IMR-90 (cell line): ENCODE measurements at places on chromosomes 3 and 15. TPM values are rescaled to one million over a fixed set of nuclear protein-coding genes. Genes with fewer than 3 reads are reported as not detected.

The GOLGA6B gene
- total RNA-seq = not detected in 2 replicates

DNA sequence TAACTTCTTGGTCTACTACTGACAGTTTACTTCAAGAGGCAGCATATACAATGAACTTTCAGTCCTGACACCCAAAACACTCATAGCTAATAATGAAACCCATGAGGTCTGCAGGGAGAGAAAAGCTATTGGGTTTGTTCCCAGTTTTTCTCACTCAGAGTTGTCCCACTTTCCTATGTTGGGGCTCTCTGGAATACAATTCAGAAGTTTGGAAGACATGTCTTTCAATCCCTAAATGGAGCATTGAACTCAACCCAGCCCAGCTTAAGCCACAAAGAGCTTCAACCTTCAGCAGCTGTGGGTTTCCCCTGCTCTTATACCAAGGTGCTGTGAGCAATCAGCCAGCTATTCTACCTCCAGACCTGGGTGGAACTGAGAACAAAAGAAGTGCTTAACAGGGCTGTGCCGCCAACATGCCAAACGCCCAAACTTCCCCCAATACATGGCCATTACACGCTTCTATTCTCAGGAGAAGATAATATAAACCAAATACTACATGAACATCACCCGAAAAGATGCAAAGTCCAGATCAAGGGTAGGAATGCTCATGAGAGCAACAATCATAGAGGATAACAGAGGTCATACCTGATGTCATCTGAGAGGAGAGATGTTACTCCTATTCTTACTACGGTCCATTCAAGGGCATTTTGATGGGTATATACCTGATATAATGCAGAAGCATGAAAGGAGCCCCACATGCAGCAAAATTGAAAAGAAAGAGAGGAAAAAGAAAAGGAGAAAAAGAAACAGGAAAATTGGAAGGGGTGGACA lies 131.2 kb upstream of the TGFBR2 start:
- no peak overlapping the region for H3K27ac ChIP-seq
- H3K4me3 ChIP-seq = no peak overlapping the region
- H3K27me3 ChIP-seq = no peaks in the 10 kb centered on the region
- H3K36me3 ChIP-seq = no peaks in the 10 kb centered on the region
- peaks cover 2% of the 10 kb centered on the region for H3K4me1 ChIP-seq
- no peak for DNase-seq

The ATR gene
- 28.0 and 36.7 TPM in 2 replicates for total RNA-seq

The STARD9 gene
- total RNA-seq = 3.1 and 3.2 TPM in 2 replicates

- no peak overlapping the region for H3K27ac ChIP-seq
- H3K4me3 ChIP-seq = no peak overlapping the region
- no peak for DNase-seq
Measured at GRCh38 chr3:181105646-181106045, 116.1 kb upstream of the DNAJC19 start.

GRCh38 chr3:29447946-29448627 lies 167.2 kb downstream of the RBMS3 start:
- H3K36me3 ChIP-seq = no peaks in the 10 kb centered on the region
- no peaks in the 10 kb centered on the region for H3K27me3 ChIP-seq
- no peaks in the 10 kb centered on the region for H3K4me1 ChIP-seq
- no peak overlapping the region for H3K4me3 ChIP-seq
- no peak overlapping the region for H3K27ac ChIP-seq
